ENCODE measurements at places on chromosomes 2 and 18.
A peak's percentile ranks its signal among the peaks of the same experiment; 100 is the strongest.

GRCh38 chr2:42214669-42215068 lies 45.5 kb downstream of the EML4 start:
- no peak for DNase-seq

- no peak for DNase-seq
Observed at GRCh38 chr2:212361174-212361756, 177.3 kb downstream of the ERBB4 start.

GRCh38 chr2:63054841-63055225 lies 4.2 kb downstream of the OTX1 start:
- DNase-seq = no peak

- DNase-seq = no peak
Observed at GRCh38 chr18:75244351-75245313, 34.0 kb downstream of the TSHZ1 start.

DNA sequence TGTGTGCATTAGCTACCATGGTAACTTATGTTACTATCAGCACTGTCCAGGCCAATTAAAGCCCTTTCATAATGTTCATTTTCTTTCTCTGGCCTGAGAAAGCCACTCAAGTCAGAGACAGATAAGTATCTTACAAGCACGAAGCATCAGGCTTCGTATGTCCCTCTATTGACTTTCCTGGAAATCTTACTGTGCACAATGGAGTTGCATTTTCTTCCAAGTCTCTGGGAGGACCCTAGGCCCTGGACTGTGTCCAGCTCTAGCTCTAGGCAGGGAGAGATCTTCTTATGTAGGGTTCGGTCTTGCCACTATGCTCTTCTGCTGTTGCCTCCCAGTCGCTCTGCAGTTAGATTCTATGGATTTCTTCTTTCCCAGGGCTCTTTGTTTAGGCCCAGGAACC lies 40.0 kb upstream of the ITGA6 start:
- no peak for DNase-seq

- no peak for DNase-seq
Observed at GRCh38 chr2:25068217-25068616, 26.3 kb downstream of the EFR3B start.

DNA sequence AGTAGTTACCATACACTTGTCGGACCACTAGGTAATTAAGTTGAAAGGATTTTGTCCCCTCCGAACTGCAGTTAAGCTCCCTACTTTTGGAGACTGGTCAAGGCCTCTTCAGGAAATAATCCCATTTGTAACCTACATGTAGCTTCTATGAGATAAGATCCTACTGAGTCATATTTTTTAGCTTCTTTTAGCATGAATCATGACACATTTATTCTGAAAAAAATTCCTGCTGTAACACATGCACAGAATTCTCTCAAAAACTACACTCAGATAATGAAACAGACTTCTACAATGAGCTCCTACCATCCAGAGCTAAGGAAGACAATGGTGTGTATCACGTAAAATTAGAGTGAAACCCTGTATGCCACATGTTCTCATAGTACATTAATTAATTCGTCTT lies 100.7 kb upstream of the CCDC195 start:
- no peak for DNase-seq

DNA sequence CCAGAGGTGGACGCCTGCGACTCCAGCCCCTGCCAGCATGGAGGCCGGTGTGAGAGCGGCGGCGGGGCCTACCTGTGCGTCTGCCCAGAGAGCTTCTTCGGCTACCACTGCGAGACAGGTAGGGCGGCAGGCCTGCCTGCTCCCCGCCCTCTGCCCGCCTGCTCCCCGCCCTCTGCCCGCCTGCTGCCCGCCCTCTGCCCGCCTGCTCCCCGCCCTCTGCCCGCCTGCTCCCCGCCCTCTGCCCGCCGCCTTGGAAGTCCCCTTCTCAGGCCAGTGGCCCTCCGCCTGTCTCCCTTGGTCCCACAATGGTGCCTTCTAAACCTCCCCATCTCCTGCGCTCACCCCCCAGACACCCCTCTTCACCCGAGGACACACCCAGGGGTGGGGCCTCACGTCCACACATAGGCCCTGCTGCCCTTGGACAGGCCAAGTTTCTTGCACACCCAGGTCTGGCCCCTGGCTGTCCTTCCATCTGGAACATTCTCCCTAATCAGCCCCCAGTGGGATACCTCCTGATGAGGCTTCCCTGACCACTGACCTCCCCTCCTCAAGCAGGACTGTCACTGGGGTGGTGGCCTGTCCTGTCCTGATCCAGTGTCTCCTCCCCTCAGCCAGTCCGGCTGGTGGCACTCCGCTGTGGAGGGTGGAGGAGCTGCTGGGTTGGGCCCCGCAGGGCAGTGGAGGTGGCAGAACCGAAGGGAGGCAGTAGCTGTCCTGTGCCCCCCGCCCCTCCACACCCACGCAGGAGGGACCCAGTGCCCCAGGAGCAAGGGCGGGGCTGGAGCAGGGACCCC lies 37.9 kb downstream of the MTERF4 start:
- peak; percentile 16 for DNase-seq

DNA sequence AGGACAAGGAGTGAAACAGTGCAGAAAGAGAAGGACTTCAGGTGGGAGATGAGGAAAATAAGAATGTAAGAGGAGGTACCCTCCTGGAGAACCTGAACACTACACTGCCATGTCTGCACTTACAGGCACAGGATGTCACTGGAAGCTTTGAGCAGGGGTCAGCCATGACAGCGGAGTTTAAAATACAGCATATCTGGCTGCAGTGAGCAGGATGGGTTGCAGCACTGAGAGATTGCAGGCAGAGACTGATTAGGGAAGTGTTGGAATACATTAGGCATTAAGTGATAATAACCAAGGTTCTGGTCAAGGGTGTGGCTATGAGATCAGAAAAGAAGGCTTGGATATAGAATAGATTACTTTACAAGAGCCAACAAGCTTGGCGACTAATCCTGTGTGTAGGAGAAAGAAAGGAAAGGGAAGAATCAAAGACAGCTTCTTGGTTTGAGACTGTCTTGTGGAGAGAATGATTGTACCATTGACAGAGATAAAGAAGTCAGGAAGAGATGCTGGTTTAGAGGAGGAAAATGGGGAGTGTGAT lies 171.1 kb upstream of the RBMS1 start:
- DNase-seq = no peak

DNA sequence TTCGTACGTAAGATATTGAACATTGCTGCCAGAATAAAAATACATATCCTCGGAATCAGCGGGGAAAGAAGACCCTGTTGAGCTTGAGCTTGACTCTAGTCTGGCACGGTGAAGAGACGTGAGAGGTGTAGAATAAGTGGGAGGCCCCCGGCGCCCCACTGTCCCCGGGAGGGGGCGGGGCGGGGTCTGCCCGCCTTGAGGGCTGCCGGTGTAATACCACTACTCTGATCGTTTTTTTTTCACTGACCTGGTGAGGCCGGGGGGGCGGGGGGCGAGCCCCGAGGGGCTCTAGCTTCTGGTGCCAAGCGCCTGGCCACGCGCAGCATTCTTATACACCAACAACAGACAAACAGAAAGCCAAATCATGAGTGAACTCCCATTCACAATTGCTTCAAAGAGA lies 324.0 kb upstream of the REG3G start:
- DNase-seq = no peak

GRCh38 chr18:11909591-11910026 lies 1.5 kb upstream of the MPPE1 start:
- no peak for DNase-seq

DNA sequence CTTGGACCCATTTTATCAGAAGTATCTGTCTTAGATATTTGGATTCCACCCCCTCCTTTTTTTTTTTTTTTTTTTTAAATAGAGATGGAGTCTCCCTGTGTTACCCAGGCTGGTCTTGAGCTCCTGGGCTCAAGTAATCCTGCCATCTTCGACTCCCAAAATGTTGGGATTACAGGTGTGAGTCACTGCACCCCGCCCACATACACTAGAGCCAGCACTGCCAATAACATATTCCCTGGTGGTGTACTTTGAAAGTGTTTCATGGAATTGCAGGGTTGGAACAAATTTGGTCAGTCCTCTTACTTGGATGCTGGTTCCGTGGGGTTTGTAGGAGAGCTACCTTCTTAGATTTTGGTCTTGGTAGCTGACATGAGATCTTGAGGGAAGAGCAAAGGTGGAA lies 15.0 kb downstream of the PDCL3 start:
- no peak for DNase-seq

GRCh38 chr18:59821983-59822382 lies 77.8 kb upstream of the PMAIP1 start:
- DNase-seq = no peak

DNA sequence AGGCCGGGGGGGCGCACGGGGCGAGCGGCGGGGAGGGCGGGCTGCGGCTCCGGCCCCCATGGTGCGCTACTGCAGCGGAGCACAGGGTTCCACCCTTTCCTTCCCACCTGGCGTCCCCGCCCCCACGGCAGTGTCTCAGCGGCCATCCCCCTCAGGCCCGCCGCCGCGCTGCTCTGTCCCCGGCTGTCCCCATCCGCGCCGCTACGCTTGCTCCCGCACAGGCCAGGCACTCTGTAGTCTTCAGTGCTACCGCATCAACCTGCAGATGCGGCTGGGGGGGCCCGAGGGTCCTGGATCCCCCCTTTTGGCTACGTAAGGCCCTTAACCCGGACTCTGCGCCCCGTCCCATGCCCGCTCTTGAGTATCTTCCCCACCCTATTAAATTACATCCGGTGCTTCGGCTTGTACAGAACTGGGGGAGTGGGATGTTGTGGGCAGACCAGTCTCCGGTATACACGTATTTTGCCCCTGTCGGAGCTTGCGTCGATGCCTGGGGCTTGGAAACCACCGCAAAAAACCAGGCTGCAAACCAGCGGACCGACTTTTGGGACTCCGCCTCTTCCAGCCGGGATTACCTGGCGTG lies 598 bp upstream of the WBP1 start:
- DNase-seq = peak; percentile 72

- DNase-seq = no peak
Observed at GRCh38 chr2:109644571-109645275, 30.6 kb downstream of the SOWAHC start.

GRCh38 chr2:176732780-176733179 lies 463.5 kb downstream of the MTX2 start:
- DNase-seq = no peak

- DNase-seq = no peak
Observed at GRCh38 chr2:21552981-21553380, 429.2 kb downstream of the TDRD15 start.

- DNase-seq = no peak
Observed at GRCh38 chr2:114056294-114057143, 166.6 kb downstream of the ACTR3 start.

DNA sequence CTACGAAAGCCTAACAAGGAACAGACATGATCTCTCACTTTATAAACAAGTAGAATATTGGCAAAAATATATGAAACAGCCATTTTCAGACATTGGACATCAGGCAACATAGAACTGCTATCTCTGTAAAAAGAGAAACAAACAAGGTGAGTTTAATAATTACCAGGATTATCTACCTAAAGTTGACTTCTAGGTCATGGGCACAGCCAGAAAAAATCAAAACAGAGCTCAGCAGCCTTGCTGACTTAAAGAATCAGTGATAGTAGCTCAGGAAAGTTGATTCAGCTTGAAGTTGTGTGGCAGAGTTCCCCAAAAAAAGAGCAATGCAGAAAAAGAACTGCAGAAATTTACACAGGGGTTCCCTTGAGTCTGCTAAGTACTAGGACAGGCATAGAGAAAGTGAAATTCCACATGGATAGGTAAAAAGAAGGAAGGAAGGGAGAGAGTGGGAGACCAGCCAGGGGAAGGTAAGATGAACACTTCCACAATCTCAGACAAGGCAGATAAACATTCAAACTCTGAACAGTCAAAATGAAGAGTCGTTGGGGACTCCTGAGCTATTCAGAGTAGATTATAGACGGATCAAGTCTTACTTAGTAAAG lies 102.0 kb downstream of the EXOC6B start:
- DNase-seq = no peak
